ENCODE measurements at places on chromosomes 3 and 15.

GRCh38 chr15:49024840-49025239, 21.4 kb downstream of the SECISBP2L start:
- DNase-seq = no peak

DNA sequence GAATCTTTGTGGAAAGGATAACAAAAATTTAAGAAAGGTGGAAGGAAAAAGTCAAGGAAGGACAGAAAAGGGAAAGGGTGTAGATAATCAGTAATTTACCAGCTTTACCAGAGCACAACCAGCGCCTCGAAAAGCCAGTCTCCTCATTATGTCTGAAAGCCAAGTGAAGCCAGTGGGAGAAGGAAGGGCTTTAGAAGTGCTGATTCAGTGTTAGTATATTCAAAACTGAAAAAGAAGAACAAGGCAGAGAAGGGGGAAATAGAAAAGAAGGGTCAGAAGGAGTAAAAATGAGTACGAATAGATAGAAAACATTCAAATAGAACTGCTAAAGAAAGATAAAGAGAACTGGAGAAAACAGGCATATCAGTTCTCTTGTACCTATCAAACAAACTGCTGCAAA, 4.1 kb downstream of the PBRM1 start:
- no peak for DNase-seq

- no peak for DNase-seq
These were observed 28.6 kb upstream of the SSR3 start for GRCh38 chr3:156583469-156583868.

GRCh38 chr15:45776772-45777171, 141.9 kb downstream of the SQOR start:
- no peak for DNase-seq

GRCh38 chr3:181230258-181230657, 240.7 kb upstream of the DNAJC19 start:
- no peak for DNase-seq

GRCh38 chr3:169475576-169475975, 187.9 kb downstream of the MECOM start:
- DNase-seq = no peak

- peak; percentile 67 for DNase-seq
These were observed 35.1 kb downstream of the USP3 start for GRCh38 chr15:63539521-63539920.

GRCh38 chr3:165903885-165904630, 66.8 kb upstream of the BCHE start:
- no peak for DNase-seq

GRCh38 chr3:13138833-13139145, 65.6 kb upstream of the IQSEC1 start:
- DNase-seq = no peak

GRCh38 chr3:101876142-101876541, 26.8 kb downstream of the NFKBIZ start:
- DNase-seq = no peak

DNA sequence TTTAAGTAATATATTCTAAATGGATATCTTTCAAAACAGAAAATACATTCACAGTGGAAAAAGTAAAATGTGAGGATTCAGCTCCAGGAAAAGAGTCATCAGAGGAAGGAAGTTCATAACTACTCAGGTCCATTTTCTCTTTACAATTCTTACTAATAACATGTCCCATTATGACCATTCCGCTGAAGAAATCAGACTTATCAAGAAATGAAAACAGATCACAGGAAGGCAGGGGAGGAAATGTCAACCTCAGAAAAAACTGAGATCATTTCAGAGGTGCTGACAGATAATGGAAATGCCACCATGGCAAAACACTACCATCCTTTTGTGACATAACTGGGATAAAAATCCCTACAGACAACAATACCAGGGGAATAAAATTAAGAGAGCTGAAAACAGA, 139.5 kb downstream of the MAGI1 start:
- no peak for DNase-seq

- DNase-seq = peak; percentile 69
These were observed 717 bp downstream of the PXK start for GRCh38 chr3:58333206-58334012.

- no peak for DNase-seq
These were observed 218.9 kb downstream of the PDZRN3 start for GRCh38 chr3:73405853-73406252.

DNA sequence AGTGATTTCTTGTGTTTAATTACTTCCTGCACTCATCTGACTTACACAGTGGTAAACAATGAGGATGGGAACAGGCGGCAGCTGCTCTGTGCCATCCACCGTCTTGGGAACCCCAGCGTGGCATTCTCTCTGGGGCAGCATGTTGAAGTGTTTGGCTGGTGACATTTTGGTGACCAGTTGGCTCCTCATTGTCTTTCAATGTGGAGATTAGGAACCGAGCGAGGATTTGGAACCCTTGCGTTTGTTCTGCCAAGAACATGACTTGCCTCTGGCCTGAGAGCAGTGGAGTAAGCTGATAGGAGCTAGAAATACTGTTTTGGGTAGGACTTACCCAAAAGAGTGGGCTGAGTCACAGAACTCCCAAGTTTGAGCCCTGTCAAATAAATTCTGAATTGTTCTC, 88.8 kb downstream of the IGF1R start:
- no peak for DNase-seq

DNA sequence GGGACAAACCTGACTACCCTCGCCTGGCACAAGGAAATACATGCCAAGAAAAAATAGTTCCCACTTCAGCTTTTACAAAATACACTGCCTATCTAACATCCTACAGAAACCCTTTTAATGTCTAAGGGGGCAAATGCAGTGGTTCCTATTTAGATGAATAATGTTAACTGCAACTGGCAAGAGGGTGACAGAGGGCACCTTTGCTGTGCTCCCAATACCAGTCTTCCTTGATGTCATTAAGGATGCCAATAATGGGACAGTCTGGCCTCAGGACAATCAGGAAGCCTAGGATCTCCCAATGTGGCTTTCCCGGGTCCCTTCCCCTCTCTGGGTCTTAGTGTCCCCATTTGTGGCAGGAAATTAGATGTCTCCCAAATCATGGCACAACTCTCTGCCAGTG, 13.9 kb downstream of the CSRNP1 start:
- no peak for DNase-seq

DNA sequence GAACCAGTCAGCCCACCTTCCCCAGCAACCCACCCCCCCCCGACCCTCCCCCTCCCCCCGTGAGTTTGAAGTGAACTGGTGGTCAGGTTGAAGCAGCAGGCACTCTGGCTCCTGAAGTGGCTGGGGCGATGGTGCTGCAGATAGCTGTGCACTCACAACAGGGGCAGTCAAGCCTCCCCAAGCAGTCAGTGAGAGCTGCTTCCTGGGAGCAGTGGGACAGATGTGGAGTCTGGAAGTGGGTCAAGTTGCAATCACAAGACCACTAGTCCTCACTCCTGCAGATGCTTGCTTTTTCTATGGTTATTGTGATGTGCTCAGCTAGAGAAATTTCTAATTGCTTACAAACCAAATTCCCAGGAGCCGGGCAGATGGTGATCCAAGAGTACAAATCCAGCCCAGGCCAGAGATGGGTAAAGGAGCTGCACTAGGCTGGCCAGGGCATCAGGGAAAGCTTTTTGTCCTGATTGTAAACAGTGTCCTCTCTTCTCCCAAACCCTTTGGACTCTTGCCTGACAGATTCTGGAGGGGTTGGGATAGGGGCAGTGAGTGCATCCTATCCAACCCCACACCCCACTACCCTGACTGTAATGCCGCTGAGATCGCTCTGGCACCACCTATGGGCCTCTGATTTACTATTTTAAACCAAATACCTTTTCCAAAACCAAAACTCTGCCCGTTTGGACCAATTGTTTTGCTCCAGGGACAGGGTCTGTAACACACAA, 9.8 kb upstream of the CLPX start:
- DNase-seq = peak; percentile 69

GRCh38 chr3:46049093-46049492, 21.8 kb upstream of the XCR1 start:
- DNase-seq = no peak

- DNase-seq = no peak
These were observed 59.6 kb downstream of the DLG1 start for GRCh38 chr3:197238842-197239241.

DNA sequence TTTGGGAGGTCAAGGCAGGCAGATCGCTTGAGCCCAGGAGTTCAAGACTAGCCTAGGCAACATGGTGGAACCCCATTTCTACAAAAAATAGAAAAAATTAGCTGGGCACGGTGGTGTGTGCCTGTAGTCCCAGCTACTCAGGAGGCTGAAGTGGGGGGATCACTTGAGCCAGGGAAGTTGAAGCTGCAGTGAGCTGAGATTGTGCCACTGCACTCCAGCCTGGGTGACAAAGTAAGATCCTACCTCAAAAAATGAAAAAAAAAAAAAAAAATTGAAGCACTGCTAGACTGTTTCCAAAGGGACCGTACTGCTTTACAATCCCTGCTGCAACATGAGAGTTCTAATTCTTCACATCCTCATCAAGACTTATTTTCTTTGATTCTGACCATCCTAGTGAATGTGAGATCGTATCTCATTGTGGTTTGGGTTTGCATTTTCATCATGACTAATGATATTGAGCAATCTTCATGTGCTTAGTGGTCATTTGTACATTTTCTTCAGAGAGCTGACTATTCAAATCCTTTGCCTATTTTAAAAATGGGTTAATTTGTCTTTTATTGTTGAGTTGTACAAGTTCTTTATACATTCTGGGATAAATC, 10.8 kb downstream of the CMTM8 start:
- DNase-seq = no peak

GRCh38 chr15:76185716-76186115, 125.6 kb downstream of the ETFA start:
- DNase-seq = peak; percentile 48

- no peak for DNase-seq
These were observed 27.1 kb upstream of the MAP3K13 start for GRCh38 chr3:185335799-185336198.

GRCh38 chr15:77939851-77940250, 137.7 kb downstream of the TBC1D2B start:
- no peak for DNase-seq

GRCh38 chr3:164879201-164879600, 199.1 kb downstream of the SI start:
- DNase-seq = peak; percentile 12

Measured in stomach (tissue), 19 donors.